Stimulated activated CD8-positive, alpha-beta memory T cell treated with anti-CD3 and anti-CD28 coated beads, Interleukin-7, amount 100 ng/mL, for 1 hour (primary cell): ENCODE measurements at places on chromosomes 4 and X.

DNA sequence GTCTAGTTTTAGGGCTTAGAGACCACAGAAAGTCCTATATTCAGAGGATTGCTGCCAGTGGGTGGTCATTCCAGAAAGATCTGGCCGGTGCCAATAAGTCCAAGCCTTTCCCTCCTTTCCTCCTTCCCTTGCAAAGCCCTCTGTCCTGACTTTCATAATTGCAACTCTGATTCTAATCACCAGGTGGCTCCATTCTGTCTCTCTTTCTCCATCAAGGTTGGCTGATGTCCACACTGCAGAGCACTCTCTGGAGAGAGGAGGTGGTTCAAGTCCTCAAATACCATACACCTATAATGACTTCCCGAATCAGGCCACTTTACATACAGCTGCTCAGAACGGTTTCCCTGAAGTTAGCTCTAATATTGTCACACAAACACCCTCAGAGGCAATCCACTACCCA is 22.4 kb upstream of the ARMCX4 start:
- no peak for DNase-seq

DNA sequence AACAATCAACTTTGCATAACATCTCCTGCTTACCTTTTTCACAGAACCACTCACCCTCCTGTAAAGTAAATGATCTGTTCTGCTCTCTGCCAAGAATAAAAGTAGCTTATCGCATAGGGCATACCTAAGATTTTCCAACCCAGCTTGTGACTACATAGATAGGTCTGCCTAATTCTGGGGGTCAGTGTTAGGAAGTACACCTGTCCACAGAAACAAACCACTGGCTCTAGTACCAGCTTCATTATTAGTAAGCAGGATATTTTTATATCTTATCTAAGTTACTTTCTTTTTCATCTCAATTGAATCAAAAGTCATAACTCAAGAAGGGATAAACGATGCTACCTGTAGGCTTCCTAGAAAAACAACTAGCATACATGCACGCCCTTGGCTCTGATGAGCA is 23.8 kb downstream of the CXCL1 start:
- DNase-seq, result no peak

GRCh38 chrX:39773923-39774773 is 323.6 kb downstream of the BCOR start:
- DNase-seq, result no peak

DNA sequence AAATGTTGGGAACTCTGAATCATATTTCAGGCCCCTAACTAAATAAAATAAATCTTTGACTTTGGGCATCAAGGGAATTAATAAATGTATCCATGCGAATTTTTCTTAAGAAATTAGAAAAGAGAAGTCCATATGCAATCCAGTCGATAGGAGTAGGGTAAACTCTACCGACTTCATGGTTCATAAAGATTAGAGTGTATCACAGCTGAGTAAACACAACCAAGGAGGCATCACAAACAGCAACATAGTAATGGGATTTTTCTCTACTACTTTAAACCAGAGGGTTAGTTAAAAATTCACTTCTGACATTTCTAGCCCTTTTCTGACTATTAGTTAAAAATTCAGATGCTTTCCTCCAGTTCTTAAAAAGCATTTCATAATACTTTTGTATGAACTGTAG is 19.9 kb downstream of the SEPTIN11 start:
- DNase-seq, result no peak

- DNase-seq, result no peak
Observed at GRCh38 chrX:3493605-3494004, 147.2 kb upstream of the MXRA5 start.

GRCh38 chr4:173449380-173449717 is 50.4 kb upstream of the SCRG1 start:
- DNase-seq, result no peak

GRCh38 chr4:73576381-73576780 is 43.9 kb downstream of the RASSF6 start:
- DNase-seq, result no peak

DNA sequence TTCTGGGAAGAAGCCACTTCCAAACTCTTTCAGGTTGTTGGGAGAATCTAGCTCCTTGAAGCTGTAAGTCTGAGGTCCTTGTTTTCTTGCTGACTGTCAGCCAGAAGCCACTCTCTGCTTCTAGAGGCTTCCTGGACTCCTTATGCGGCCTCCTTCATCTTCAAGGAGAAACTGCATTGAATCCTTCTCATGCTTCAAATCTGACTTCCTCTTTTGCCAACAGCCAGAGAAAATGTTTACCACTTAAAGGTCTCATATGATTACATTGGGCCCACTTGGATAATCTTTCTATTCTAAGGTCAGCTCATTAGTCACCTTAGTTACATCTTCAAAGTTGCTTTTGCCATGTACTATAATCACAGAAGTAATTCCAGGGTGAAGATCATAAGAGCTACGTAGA is 327.0 kb downstream of the HNRNPD start:
- no peak for DNase-seq

- no peak for DNase-seq
Observed at GRCh38 chr4:109739547-109739946, 9.7 kb upstream of the PLA2G12A start.

- no peak for DNase-seq
Observed at GRCh38 chr4:15992167-15992485, 29.2 kb upstream of the FGFBP2 start.

- no peak for DNase-seq
Observed at GRCh38 chr4:109302361-109303139, at the start of gene COL25A1. TSS of gene COL25A1 (minus strand) at chr4:109302658.

DNA sequence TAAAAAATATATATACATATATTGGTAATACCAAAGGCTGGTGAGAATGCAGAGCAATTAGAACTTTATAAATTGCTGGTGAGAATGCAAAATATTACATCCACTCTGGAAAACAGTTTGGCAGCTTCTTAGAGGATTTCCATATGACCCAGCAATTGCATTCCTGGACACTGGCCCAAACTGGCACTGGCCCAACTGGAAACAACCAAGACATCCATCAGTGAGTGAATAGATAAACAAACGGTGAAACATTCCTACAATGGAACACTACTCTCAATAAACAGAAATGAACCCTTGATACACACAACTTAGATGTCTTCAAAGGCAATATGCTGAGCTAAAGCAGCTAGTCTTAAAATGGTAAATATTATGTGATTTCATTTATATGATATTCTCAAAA is 524.2 kb downstream of the IQCM start:
- DNase-seq, result no peak

- DNase-seq, result no peak
Observed at GRCh38 chr4:105466580-105466979, 7.3 kb downstream of the PPA2 start.

DNA sequence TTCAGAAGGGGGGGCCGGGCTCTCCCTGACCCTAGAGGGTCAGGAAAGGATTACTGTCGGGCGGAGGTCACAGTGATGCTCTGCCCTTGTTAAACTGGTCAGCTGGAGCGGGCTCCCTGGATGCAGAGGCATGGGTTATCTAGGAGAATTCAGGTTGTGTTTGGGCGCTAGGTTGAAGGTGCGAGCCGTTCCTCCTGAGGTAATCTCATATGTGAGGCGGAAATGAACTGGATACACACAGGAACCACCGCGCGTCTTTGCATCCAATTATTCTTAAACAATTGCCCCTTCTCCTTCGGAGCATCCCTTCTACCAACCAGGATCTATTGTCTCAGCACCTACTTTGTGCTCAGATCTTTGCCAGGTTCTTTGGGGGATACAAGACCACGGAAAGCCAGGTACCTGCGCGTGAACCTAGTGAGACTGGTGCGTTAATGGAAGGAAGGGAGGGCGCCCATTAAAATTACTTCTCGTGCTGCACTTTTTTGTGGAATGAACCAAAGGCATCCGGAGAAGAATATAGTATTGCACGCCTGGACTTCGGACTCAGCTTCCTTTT is 28.4 kb downstream of the HAND2 start:
- DNase-seq, result no peak

GRCh38 chr4:4384837-4385236 is 2.1 kb upstream of the NSG1 start:
- no peak for DNase-seq

DNA sequence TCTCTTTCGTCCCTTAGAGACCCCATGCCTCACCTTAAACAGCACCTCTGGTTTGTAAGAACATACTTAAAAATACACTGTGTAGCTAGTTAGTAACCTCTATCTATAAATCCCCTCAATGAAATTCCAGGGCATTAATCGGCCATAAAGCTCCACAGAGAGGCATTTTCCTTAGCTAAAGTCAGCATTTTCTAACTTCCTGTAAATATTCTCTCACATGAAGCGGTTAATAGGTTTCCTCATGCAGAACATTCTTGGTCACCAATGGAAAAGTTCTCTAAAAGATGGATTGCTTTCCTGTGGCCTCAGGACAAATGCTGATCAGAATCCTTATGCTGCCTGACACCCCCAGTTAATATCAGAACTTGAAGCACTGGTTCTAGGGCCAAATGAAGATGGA is 248.6 kb upstream of the BOD1L1 start:
- no peak for DNase-seq

DNA sequence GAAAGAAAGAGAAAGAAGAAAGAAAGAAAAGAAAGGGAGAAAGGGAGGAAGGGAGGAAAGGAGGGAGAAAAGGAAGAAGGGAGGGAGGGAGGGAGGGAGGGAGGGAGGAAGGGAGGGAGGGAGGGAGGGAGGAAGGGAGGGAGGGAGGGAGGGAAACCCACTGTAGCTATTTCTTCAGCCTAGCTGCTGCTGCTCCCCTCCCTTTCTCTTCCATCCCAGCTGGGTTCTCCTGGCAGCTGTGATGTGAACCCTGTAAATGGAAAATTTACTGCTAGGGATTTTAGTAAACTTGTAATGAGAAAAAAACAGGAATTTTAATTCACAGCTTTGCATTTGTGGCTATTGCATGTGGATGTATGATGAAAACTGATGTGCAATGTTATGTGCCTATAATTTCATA is 8.0 kb downstream of the NR0B1 start:
- no peak for DNase-seq

- DNase-seq, result no peak
Observed at GRCh38 chr4:152348670-152349069, 187.2 kb downstream of the FBXW7 start.

GRCh38 chr4:6641164-6641970 is 882 bp downstream of the MRFAP1 start:
- no peak for DNase-seq

GRCh38 chr4:102501447-102501696 is 213 bp downstream of the NFKB1 start:
- DNase-seq, result no peak

GRCh38 chrX:101383679-101384205 is 2.2 kb downstream of the BTK start:
- no peak for DNase-seq

DNA sequence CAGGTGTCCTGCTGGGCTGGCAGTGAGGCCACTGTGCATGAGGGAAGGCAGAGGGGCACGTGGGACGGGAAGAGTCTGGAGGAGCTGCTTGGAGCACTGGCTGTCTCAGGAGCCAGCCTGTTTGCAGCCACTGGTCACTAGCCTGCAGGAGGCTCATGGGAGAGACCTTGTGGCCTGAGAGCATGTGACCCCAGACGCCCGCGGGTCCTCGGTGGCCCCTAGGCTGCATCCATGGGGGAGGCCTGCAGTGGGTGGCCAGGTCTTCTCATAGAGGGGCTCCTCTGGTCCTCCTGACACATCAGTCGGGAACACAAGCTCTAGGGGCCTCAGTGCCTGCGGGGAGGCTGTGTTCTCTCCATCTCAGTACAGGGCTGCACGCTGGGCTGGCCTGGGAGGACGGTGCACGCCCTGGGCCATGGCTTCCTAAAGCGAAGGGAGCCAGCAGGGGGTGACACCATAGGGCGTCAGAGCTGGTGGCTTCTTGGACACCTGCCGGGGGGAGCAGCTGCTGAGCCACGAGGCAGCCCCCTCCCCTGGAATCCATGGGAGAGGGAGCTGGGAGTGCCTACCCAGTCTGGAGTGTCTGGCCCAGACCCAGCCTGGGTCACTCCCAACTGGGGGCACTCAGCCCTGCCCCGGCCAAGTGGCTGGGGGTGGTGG is 12.3 kb downstream of the NAT8L start:
- no peak for DNase-seq

- DNase-seq, result no peak
Observed at GRCh38 chrX:120309873-120310705, 1.2 kb downstream of the TMEM255A start.

DNA sequence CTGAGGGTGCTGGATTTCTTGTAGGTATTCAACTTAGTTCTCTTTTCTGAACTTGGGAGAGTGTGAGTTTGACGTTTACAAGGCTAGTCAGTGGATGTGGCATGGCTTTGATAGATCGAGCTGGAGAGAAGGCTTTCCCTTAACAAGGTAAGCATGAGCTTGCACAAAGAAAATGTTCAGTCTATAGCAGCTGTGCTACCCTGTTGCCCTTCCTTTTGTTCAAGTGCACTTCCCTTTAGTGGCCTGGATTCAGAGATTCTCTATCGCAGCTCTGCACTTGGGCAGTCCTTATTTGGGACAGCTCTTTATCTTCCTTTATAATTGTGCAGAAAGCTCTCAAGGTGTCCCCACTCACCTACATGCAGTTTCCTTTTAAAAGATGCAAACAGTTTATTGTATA is 198.0 kb downstream of the ARHGAP24 start:
- no peak for DNase-seq

GRCh38 chr4:6967846-6968340 is 58.3 kb downstream of the TBC1D14 start:
- no peak for DNase-seq

- DNase-seq, result no peak
Observed at GRCh38 chr4:5865896-5866599, 26.8 kb downstream of the CRMP1 start.

DNA sequence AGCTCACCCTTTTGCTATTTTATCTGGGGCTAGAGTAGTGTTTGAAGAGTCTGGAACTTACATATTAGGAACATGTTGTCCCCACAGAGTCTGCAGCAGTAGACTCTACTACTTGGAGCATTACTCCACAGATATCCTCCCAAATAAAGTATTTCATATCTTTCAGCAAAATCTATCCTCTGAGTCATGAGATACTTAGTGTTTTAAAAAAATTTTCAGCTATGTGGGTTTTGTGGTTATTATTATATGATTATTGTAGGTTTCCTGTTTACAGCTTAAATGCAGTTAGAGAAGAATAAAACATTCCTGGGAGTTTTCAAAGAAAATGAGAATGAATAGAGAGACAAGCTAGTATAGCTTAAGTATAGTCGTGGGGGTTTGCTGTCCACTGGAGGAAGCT is 30.9 kb downstream of the PAGE2 start:
- no peak for DNase-seq
